ENCODE measurements at places on chromosomes 2 and 18. TPM values are rescaled to one million over a fixed set of nuclear protein-coding genes. Genes with fewer than 3 reads are reported as not detected.

The NEUROD1 gene
- total RNA-seq, result not detected

The CPS1 gene
- 24.3 TPM for total RNA-seq

The RAD51AP2 gene
- not detected for total RNA-seq

The INO80D gene
- total RNA-seq, result 13.1 TPM

The AGXT gene
- not detected for total RNA-seq

The CHN1 gene
- 1.2 TPM for total RNA-seq

The RPL37A gene
- total RNA-seq, result 1,937 TPM

The APCDD1 gene
- 2.0 TPM for total RNA-seq

The SCN2A gene
- 0.11 TPM for total RNA-seq

The PLEKHA3 gene
- total RNA-seq, result 5.1 TPM

Measured in placental epithelial cell (primary cell).